T-helper 2 cell (primary cell): ENCODE measurements at places on chromosomes 11 and 22.
A peak's percentile ranks its signal among the peaks of the same experiment; 100 is the strongest.

- DNase-seq, result no peak
These were observed 92.7 kb downstream of the COMMD9 start for GRCh38 chr11:36196411-36196998.

- DNase-seq, result no peak
These were observed 10.5 kb downstream of the GTF2H1 start for GRCh38 chr11:18332891-18333290.

GRCh38 chr11:22583963-22584492 is 41.6 kb downstream of the FANCF start:
- DNase-seq, result no peak

DNA sequence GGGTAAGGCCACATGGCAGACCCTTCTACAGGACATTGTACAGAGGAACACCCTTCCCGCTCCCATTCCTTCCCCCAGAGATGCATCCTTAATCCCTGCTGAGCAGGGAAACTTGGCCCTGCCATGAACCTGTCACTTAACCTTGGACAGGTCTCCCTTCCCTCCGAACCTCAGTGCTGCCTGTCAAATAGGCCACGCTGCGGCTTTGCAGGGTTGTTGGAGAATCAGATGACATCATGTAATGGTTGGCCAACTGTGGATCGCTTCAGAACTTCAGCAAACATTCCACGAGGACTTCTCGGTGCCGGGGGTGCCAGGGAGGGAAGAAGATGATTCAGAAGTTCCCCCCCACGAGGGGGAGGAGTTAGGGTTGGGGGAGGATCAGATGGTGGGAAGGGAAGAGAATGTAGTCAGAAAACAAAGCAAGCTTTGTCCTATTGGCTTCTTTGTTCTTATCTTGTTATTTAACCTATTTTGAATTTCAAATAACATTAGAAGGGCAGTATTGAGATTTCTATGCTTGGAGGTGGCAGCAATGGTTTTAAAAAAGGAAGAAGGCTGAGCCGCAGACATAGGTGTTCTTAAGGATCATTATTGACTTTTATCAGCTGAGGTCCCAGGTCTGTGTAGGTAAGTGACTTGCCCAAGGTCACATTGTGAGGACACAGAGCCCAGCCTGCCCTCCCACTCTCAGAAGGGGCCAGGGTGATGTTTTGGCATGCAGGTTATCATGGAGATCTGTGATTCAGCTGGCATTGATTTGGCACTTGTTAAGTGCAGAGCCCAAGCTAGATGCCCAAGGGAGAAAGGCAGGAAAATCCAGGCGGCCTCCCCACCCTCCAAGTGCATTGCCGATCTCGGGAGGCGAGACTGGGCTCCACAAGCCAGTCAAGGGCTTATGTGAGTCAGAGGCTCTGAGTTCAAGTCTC is 3.1 kb downstream of the CDC42EP1 start:
- DNase-seq, result no peak

- no peak for DNase-seq
These were observed 1.7 kb upstream of the GAB2 start for GRCh38 chr11:78419327-78419726.

DNA sequence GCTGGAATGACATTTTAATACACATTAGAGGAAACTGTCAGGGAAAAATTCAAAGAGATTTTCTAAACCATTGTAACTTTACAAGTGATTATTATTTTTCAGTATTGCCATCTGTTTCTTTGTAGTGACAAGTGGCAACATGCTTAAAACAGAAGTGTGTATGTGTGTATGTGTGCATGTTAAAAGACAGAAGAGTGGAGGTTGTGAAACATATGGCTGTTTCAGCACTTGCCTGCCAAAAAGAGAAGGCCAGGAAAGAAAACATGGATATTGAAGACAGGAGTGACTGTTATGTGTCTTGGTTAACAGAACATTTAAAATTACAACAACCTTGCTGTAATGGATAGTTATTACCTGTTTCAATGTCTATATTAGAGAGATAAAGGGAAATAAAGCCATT is 24.3 kb upstream of the VWA5A start:
- DNase-seq, result no peak

DNA sequence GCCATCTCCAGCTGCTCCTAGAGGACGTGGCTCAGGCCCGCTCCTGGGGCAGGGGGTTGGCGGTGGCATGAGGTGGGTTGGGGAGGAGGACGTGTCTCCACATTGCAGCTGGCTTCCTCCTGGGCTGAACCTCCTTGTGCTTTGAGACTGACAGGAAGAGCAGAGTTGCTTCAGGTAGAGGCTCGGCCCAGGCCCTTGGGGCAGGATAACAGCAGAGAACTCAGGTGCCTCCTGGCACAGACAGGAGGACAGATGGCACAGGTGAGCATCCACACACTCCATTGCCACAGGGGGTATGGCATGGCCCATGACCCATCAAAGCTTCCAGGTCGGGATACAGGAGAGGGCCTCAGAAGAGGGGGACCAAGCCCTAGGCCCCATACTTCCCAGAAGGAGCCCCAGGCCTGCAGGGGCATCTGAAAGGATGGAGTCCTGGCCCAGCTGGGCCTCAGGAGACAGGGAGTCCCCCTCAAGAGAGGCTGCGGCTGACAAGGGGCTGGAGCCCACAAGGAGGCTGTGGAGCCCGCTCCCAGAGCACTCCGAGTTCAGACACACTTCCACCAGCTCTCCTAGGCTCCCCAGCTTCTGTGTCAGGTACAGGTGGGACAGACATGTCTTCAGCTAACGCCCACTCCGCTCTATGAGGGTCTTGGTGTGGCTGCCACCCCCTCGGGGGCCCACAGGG is 2.0 kb upstream of the KLHL35 start:
- DNase-seq, result no peak

GRCh38 chr22:29617922-29618629 is 14.6 kb downstream of the NF2 start:
- DNase-seq, result peak; percentile 60

DNA sequence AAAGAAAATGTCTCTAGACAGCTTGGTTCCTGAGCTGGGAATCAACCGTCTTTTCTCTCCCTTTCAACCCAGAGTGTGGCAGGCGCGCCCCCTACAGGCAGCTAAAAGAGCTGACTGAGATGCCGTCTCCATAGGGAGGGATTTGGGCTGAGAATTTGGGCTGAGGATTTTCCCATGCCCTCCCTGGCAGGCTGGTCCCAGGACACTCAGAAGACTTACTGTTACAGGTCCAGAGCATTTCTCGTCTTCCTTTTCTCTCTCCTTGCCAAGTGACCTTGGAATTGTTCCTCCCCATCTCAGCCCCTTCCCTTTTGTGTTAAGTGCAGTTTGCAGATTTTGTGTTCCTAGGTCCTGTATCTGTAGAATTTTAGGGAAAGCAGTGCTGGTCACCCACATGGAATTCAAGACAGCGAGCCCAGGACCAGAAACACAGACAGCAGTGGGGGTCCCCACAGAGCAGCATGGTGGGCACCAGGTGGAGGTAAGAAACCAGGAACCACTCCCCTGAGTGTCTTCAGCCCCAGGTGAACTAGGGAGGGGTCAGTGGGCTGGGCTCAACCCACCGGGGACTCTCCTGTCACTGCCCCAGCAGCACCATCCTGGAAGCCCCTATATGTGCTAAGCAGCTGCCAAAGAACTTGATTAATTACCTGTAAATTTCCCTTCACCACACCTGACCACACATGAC is 9.9 kb upstream of the IGLL5 start:
- DNase-seq, result peak; percentile 60

DNA sequence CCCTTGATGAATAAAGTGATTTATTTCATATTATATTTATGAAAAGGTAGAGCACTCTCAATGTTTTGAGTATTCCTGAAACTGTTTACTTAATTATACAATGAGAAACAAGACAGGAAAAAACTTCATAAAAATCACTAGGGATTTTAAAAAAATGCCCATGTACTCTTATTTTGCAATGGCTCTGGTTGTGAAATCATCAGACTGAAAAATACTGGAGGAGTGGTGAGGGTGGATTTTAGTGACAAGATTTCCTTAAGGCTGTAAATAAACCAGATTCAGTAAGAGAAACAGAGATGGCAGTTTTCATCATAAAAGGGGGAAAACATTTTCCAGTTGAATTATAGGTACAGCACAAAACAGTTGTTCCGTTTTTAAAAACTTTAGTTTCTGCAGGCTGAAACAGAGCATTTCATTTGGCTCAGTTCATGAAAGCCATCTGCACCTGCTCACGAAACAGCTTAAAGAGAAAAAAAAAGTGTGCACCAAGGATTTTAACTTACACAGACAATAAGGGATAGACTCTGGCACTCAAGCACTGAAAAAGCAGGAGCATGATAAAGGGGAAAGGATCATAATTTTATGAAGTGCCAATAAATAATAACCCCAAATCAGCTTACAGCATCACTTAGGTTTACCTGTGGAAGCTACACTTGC is 100.7 kb downstream of the MAML2 start:
- DNase-seq, result no peak

GRCh38 chr11:57792060-57792541 is 30.5 kb downstream of the CTNND1 start:
- peak; percentile 74 for DNase-seq

DNA sequence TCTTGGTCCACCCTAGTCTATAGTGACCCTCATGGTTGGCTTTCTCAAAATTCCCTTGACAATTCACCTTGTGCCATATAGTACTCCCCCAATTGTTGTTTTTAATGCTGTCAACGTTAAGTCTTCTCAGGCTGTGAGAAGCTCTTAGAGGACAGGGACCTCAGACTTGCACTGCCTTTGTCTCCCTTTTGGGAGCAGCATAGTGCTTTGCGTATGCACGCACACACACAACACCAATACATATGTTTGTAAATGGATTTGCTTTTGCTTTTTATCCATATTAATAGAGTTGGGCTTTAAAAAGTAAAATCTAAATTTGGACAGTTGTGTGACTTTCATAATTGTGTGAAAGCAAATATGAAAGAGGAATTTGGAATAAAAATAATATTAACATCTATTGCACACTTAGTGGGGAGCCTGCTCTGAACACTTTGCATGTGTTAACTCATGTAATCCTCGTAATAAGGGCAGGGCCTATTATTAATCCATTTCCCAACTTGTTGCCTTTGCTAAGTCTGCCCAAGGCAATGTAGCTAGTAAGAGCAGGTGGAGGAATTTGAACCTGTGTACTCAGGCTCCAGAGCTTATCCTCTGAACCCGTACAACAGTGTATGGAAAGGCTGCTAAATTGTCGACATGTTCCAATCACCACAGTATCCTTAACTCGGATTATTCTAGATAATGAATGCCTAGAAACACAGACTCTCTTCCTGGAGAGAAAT is 257.7 kb upstream of the NARS2 start:
- DNase-seq, result no peak

- no peak for DNase-seq
These were observed 66.9 kb downstream of the CYTH4 start for GRCh38 chr22:37349043-37349814.

- DNase-seq, result no peak
These were observed 84.1 kb downstream of the SLC1A2 start for GRCh38 chr11:35335226-35335625.

DNA sequence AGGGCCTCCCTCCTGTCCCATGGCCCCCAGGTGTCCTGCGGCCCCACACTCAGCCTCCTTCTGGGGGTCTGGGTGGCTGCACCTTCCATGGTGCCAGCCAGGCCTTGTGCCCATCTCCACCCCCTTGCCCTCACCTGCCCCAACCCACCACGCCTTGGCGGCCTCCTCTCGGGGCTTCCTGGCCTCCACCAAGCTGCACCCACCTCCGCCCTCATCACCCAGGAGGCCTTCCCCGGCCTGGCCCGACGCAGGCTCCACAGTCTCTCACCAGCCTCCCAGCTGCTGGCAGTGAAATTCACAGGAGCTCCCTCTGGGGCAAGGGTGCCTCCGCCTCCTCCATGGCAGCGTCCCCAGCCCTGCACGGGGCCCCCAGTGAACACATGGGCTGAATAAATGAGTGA is 35.9 kb upstream of the WNT7B start:
- DNase-seq, result no peak

DNA sequence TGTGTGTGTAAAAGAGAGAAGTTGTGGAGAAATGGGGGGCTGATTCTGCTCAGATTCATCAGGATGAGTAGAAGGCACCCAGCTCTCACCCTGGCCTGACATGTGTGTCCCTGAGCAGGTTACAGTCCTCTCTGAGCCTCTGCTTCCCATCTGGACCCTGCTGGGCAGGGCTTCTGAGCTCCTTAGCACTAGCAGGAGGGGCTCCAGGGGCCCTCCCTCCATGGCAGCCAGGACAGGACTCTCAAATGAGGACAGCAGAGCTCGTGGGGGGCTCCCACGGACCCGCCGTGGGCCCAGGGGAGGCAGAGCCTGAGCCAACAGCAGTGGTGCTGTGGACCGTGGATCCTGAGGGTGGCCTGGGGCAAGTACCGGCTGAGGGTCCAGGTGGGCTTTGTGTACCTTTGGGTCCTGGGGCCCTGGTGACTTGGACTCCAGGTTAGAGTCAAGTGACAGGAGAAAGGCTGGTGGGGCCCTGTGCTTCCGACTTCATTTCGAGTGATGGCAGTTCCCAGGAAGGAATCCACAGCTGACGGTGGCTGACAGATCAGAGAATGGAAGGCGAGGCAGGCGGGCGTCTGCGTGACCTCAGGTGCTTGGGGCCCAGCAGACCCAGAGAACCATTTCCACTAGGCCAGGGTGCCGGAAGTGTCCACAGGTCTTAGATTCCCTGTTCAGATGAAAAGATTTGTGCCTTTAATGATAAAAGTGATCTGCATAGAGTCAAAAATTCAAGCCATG is 21.9 kb downstream of the NEAT1 start:
- DNase-seq, result no peak

- DNase-seq, result no peak
These were observed 5.1 kb downstream of the MB start for GRCh38 chr22:35611891-35612576.
